ENCODE measurements at places on chromosomes 4 and X.

- DNase-seq, result no peak
Measured at GRCh38 chrX:26026179-26026578, 112.0 kb upstream of the MAGEB18 start.

DNA sequence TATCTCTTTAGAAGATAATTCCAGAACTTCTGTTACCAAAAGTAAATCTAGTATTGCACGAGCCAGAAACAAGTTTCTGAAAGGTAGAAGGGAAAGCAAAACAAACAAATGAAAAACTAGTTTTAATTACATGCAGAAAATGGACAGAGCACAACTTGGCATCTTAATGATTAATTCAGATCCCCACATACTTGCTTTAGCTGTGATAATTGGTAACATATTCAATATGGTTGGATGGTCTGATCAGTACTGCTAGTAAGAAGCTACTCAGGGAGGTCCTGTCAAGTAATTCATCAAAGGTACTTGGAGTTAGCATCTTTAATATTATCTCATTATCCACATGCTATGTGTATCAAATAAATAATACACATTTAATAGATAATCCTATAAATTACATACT lies 204.3 kb downstream of the TRAM1L1 start:
- no peak for DNase-seq

DNA sequence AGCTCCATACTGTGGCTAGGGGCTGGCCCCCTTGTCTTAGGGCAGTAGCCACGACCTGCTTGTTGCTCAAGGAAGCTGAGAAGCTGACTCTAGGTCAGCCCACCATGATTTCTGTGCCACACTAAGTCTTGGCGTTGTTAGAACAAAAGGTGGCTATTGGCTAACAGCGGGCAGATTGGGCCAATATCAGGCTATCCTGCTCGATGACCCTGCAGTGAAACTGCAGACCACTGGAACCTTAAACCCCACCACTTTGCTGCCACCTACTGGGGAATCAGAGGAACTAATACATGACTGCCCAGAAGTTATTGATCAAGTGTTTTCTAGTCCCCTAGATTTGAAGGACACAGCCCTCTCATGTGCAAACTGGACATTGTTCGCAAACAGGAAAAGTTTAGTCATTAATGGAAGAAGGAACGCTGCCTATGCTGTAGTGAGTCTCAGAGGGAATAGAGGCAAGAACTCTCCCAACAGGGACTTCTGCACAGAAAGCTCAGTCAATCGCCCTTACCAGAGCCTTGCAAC lies 17.0 kb upstream of the PAPSS1 start:
- DNase-seq, result peak; percentile 68

DNA sequence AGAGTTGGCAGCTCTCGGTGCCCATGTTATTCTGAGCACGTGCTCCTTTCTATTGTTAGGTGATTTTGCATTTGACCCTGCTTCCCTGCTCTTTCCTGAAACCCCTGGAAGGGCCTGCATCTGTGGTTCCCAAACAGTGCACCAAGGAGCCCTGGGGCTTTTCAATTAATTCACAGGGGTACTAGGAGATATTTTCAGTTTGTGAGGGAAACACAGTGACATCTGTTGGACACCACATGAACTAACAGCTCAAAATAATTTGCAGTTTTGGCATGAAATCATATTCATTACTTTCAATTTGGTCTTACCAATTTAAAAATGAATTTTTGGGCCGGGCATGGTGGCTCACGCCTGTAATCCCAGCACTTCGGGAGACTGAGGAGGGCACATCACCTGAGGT lies 156.6 kb downstream of the GATB start:
- peak; percentile 22 for DNase-seq

DNA sequence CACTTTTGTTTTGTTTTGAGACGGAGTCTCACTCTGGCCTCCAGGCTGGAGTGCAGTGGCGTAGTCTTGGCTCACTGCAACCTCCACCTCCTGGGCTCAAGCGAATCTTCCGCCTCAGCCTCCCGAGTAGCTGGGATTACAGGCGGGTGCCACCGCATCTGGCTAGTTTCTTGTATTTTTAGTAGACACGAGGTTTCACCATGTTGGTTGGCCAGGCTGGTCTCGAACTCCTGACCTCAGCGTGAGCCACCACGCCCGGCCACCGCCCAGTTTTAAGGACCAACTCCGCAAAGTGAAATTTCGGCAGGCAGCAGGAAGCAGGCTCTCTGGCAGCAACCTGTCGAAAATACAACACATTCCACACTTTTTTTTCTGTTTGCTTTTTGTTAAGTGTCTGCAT lies 13.4 kb downstream of the DHRSX start:
- DNase-seq, result no peak

DNA sequence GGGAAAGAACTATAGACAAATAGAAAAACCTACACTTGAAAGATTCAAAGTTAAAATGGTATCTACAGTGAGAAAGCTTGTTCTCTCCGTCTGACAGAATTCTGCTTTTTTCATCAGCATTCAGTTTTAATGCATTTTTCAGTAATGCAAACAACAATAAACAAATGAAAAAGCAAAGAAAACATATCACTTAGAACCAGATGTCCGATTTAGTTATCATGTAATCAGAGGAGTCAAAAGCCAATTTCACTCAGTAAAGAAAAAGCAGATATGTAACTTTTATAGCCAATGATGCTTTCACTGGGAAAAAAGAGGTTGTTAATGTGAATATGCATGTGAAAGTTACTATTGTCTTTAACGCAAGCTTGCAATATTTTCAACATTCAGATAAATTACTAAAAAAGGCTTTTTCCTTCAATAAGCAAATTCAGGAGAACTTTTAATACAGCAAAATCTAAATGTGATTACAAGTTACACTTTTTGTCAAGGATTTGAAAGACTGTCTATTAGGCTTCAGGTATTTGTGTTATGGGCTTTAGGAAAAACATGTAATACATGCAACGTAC lies 70.7 kb downstream of the TMEM47 start:
- DNase-seq, result no peak

DNA sequence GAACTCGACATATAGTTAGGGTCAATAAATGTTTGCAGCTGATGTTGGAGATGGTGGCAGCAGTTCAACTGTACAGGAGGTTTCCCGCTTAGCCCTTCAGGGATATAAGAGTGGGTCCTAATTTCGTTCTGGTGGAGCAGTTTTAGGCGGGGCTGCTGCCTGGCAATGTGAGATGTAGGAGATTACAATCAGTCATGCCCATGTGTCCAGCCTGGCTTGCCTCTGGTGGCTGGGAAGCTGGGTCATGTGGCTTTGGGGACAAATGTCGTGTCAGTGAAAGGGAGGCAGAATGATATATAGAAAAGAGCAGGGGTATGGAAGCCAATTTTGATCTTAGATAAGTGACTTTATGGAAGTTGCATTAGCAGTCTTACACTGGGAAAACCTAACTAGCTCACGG lies 129.4 kb downstream of the CLCN4 start:
- no peak for DNase-seq

- no peak for DNase-seq
Measured at GRCh38 chrX:14476205-14476604, 53.1 kb upstream of the GLRA2 start.

- no peak for DNase-seq
Measured at GRCh38 chr4:13601848-13602247, 25.7 kb downstream of the BOD1L1 start.

GRCh38 chrX:75957107-75957610 lies 172.1 kb upstream of the MAGEE2 start:
- DNase-seq, result peak; percentile 94

DNA sequence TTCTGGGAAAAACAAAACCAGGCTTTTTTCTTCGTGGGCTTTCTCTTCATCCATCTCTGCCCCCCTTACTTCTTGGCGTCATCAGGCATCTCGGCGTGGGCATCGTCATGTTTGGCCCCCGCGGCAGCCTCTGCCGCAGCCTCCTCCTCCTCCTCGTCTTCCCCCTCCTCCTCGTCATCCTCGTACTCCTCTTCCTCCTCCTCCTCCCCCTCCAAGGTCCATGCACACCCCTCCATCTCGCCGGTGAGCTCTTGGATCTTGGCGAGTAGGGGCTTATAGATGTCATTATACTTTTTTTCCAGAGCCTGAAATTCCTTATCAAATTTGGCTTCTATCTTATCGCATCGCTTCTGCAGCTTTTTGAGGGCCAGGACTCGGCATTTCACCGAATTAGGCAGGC lies 488 bp downstream of the NAP1L5 start:
- peak; percentile 4 for DNase-seq

- DNase-seq, result no peak
Measured at GRCh38 chrX:130561930-130562329, 160.1 kb downstream of the RBMX2 start.

GRCh38 chr4:142893012-142893411 lies 46.9 kb upstream of the INPP4B start:
- no peak for DNase-seq

DNA sequence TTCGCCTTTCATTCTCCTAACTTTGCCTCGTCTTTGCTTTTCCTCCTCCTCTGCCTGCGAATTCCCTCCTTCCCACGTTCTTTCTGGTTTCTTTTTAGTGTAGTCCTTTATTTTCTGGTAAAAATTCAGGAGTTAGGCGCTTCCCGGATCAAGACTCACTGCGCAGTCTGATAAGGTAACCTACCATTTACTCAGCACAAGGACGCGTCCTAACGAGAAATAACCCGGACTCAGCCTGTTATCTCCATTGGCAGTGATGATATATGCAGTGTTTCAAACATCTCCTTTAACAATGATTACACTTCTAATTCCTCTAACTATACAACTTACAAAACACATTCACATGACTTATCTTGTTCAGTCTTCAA lies 357 bp upstream of the ETNPPL start:
- no peak for DNase-seq

DNA sequence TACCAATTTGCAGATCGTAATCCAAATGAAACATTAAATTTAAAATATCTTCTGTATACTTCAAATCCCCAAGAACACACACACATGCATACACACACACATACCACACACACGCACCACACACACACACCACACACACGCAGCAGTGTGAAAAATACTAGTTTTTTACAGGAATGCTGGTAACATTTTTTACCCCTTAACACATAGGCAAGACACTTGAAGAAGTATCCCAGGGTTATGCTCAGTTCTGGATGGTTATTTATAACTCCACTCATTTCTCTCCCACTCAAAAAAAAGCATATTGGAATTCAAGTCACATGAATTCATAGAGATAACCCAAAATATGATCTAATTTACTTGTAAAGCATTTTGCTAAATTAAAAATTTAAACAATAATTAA lies 325.5 kb upstream of the SLC7A11 start:
- no peak for DNase-seq

GRCh38 chrX:7110821-7111276 lies 36.7 kb upstream of the STS start:
- DNase-seq, result peak; percentile 79

- no peak for DNase-seq
Measured at GRCh38 chr4:149113804-149114430, 671.7 kb upstream of the NR3C2 start.

- DNase-seq, result no peak
Measured at GRCh38 chrX:2507196-2507595, 6.4 kb upstream of the DHRSX start.

DNA sequence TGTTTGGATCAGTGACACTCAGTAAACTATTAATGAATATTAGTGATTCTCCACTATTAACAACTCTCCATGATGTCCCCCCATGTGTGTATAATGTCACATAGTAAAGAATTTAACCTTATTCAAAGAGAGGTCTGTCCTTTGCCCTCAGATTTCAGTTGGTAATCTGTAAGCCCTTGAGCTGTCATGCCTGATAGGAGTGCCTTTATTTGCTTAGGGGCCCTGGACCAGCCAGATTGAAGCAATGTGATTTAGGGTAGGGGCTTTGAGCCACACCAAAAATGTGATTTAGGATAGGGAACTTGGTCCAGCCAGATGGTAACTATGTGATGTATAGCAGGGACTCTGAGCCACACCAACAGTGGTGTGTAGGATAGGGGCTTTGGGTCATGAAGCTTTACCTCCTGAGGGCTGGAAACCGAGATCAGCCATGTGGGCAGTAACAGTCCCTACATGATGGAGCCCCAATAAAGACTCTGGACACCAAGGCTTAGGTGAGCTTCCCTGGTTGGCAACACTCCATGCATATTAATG lies 44.3 kb upstream of the PAGE4 start:
- DNase-seq, result no peak

- no peak for DNase-seq
Measured at GRCh38 chrX:53347948-53348347, 66.6 kb upstream of the IQSEC2 start.

GRCh38 chr4:89212666-89213381 lies 94.8 kb downstream of the GPRIN3 start:
- DNase-seq, result no peak

DNA sequence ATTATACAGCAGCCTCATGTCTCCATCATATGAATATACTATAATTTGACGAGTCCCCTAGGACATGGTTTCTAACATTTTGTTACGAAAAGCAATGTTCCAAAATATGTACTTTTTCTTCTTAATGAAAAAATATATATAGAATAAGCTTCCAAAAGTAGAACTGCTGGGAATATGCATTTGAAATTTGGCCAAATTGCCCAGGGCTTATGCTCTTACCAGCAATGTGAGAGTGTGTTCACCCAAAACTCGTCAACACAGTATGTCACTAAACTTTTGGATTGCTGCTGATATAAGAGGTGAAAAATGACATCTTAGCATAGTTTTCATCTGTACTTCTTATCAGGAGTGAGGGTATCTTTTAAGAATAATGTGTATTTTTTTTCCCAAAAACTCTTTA lies 64.6 kb upstream of the STIM2 start:
- no peak for DNase-seq

DNA sequence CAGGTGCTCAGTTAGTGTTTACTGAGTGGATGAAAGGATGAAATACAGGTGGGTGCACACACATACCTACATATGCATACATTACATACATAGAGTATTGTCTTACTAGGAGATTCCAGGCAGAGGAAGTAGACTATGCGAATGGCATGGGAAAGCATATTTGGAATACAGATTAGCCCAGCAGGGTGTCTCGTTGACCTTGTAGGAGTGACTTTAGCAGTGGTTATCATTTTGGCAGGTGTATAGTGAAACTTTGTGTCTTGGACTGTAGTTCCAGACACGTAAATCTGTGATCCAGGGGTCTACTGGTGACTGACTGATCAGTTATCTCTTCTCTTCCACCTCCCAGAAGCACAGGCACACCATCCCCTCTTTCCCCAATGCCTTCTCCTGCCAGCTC lies 86.3 kb downstream of the KLHL8 start:
- DNase-seq, result no peak

DNA sequence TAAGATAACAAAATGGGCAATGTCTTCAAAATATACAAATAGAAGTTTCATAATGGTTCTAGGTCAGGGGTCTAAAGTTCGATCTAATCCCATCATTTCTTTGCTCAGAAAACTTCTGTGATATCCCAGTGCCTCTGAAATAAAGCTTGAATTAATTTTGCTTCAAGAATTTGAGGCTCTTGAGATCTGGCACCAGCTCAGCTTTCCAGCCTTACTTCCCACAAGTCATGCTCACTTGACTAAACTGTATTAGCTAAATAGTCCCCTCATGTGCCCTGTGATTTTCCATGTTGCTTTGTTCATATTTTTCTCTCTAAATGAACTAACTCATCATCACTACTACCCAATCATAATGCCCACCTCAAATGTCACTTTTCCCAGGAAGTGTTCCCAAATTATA lies 50.8 kb upstream of the MBNL3 start:
- DNase-seq, result no peak

Measured in NB4 (cell line).